ENCODE measurements at places on chromosomes 16 and 17.
A peak's percentile ranks its signal among the peaks of the same experiment; 100 is the strongest.

- no peak for DNase-seq
Measured at GRCh38 chr16:75111961-75112733, 4.4 kb downstream of the LDHD start.

DNA sequence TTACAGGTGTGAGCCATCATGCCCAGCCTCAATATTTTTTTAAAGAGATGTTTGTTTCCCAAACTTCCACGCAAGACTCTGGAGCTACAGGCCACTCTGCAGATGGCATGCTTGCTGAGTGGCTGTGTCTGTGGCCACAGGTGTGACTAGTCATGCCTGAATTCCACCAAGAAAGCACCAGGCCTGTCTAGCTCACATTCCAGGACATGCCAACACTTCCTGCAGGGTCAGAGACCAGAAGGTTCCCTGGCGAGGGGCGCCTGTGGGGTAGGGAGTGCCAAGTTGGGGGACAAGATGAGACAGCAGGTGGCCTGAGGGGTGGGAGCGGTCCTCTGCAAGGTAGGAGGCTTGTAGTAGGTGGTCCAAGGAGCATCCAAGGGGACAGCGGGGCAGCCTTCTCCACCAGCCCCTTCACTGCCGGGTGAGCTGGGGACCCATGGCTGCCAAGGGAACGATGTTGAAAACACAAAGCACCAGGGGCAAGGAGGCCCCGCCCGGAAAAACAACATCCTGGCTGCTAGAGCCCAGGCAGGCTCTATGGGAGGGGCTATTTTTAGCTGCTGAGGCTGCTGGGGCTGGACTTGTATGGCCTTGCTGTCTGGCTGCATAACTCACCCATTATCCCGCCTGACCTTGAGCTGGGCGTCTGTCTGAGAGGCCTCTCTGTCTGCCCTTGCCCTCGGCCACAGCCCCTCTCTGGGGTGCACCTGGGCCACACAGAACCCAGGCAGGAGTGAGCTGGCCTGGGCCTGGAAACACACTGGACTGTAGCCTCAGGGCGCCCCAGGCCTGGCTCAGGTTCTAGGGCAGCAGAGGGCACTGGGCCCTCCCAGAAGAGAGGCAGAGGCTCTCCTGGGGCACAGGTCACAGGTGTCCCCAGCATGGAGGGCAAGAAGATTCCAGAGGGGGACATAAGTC lies 5.7 kb downstream of the TRIM47 start:
- peak; percentile 75 for DNase-seq

DNA sequence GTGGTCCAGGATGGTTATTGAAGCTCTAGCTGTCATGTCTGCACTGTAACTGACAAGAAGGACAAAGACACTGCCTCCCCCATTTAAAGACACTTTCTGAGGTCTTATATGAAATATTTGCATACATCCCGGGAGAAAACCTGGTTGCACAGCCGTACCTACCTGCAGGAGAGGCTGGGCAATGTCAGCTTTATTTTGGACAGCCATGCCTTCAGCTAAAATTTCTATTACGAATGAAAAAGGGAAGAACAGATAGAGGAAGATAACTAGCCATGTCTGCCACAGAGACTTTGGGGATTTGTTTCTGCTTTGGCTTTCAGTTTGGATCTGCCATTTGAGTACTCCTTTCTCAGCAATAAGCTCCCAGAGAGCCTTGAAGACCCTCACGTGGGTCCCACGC lies 19.0 kb downstream of the SLC7A6 start:
- DNase-seq: no peak

DNA sequence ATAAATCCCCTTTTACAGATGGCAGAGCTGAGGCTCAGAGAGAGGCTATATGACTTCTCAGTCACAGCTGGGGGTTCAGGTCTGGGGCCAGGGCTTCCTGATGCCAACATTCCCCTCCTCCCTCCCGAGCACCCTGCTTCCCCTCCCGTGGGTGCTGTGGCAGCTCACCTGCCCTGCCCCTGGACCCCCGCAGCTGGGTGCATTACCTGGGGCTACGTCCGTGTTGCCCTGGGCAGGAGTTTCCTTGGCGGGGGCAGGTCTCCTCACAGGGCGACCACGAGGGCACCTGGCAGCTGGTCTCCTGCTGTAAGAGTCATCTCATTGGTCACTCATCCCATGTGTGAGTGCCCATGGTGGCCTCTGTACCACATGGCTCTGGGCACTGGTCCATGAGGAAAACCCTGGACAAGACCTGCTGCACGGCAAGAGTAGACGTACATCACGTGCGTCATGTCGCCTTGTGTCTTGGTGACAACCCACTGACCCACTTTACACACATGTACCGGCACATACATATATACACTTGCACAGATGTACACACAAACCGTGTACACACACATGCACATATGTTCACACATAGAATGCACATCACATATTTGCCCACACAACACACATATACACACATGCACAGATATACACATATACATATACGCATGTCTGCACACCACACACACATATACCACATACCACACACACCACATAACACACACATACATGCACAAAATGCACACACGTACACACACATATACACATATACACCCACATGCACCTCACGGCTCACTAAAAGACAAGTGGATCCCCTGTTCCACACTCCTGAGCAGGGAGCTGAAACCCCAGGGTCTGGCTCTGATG lies 134.0 kb downstream of the FOXL1 start:
- DNase-seq: no peak

DNA sequence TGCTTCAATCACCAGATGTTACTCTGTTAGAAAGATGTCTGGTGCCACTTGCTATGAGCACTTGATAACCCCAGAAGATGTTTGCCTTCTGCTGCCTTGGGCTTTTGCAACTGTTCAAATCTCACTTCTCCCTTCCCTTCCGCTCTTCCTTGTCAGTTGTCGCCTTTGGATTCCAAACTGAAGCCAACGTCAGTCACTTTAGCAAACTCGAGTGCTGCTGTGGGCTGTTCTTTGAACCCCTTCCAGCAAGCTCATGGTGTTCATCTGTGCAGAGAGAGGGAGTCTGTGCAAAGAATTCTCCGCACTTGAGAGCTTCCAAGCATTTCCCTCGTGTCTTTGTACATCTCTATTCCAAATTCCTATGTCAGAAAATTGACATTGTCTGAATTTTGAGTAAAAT lies 879.4 kb downstream of the CDH11 start:
- DNase-seq: no peak

DNA sequence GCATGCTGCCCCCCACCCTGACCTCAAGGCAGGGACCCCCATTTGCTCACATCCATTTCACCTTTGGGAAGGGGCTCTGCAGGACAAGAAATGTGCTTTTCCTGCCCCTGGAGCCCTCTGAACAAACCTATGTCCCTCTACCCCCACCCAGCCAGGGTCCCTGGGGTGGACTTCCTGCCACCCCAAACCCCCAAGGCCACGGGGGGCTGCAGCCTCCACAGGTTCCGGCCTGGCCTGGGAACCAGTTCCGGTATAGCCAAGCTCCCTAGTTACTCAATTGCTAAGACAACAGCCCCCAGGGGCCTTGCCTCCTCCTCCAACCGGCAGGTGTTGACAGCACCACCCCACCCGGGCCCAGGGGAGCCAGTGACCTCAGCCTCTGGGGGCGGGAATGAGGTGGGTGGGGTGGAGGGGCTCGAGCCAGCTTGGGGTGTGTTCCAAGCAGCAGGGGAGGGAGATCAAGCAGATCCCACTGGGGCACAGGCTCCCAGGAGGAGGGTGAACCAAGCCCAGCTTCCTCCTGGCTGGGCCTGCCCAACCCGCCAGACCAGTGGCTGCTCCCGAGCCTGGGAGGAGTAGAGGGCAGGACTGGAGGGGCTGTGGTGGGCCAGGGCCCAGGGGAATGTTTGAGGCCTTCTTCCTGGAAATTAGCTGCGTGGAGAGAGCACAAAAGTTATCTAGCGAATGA lies 6.6 kb downstream of the PNMT start:
- no peak for DNase-seq

DNA sequence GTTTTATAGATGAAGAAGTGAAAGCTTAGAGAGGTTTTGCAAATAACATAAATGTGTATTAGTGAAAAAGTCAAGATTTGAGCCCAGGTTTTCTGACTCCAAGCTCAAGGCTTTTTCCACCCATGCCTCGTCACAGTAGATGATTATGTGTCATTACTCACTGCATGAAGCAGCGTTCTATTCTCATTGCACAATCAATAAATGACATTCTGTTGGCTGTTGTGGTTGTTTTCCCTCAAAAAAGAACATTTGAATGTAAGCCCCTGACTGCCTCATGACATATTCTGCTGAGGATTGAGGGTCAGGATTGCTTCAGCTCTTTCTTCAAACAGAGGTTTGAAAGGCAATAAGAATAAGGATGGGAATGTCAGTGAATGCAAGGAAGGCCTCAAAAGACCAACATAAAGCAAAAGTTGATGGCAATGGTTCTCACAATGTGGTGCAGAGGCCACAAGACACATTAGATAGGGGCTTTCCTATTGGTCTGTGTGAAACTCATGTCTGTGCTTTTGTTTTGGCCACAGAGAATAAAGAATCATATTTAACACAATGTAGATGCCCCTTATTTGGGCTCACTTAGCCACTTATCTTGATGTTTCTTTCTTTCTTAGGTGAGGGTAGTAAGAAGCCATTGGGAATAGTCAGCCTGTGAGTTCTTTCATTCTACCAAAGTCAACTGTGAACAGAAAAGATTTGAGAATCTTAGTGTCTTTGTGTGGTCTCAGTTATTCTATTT lies 5.4 kb upstream of the MMD start:
- no peak for DNase-seq

- DNase-seq: no peak
Measured at GRCh38 chr17:45791935-45792334, 7.8 kb downstream of the CRHR1 start.

DNA sequence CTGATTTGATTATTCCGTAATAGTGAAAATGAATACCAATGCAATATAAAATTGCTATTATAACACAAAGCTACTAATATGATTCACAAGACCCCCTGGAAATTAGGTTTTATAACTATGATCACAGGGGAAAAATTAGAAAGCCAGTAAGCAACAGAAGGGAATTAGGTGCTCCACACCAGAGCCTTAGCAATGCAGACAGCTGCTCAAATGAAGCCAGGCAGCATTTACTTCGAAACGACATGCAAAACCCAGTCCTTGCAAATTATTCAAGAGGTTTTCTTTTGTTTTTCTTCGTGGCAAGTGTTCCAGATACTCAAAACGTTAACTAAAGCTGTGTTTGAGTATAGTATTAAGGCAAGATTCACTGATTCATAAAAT lies 47.9 kb downstream of the TOX3 start:
- DNase-seq: no peak

DNA sequence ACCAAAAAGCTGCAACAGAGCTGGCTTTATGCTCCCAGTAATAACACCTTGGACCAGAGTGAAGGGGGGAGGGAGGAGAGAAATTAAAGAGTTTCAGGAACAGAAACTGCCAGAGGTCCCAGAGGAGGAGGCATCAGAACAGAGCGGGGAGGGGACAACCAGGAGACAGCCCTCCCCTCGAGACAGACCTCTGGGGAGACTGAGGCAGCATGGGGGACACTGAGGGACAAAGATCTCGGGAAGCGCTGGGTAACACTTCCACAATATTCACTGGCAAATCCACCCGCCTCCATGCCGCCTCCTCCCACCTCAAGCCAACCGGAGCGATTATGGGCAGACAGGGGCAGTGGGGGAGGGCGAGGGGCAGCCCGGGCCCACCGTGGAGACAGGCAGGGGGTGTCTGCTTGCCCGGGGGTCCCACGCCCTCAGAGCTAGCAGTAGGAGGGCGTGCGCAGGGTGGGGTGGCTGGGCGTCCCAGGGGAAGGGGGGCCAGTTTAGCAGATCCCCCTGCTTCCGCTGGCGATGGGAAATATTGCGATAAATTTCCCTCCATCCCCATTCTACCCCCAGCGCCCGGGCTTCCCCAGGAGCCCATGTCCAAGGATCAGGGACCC lies 1.2 kb downstream of the PCGF2 start:
- DNase-seq: no peak

DNA sequence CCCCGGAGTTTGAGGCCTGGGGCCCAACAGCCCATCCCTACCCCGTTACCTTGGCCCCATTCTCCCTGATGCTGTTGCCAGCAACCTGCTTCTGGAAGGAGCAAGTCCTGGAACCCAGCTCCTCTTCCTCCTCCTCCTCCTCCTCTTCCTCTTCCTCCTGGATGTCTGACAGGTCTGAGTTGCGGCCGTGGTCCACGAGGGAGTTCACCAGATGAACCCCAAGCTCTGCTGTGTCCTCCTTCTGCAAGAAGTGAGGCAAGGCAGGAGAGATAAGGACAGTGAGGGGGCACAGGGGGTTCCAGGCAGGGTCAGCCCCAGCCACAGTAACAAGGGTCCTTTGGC lies 18.7 kb downstream of the TSPOAP1 start:
- DNase-seq: no peak

DNA sequence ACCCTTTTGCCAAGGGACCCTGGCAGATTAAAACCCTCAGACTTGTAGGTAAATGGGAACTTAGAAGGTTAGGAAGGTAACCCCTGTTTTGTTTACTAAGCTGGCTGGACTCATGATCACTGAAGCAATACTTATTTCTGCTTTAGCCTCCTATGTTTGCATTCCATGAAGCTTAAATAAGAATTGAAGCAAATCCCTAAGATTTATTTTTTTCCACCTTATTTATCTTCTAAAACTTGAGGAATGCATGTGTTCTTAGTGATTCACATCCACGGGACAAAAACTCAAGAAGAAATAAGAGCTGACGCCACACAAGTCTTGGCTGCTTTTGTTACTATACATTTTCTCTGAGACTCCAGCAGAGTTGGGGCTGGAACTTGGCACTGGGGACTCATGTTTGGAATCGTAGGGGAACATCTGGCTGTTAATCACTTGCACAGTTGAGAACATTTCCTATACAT lies 35.5 kb downstream of the CLUAP1 start:
- DNase-seq: no peak

DNA sequence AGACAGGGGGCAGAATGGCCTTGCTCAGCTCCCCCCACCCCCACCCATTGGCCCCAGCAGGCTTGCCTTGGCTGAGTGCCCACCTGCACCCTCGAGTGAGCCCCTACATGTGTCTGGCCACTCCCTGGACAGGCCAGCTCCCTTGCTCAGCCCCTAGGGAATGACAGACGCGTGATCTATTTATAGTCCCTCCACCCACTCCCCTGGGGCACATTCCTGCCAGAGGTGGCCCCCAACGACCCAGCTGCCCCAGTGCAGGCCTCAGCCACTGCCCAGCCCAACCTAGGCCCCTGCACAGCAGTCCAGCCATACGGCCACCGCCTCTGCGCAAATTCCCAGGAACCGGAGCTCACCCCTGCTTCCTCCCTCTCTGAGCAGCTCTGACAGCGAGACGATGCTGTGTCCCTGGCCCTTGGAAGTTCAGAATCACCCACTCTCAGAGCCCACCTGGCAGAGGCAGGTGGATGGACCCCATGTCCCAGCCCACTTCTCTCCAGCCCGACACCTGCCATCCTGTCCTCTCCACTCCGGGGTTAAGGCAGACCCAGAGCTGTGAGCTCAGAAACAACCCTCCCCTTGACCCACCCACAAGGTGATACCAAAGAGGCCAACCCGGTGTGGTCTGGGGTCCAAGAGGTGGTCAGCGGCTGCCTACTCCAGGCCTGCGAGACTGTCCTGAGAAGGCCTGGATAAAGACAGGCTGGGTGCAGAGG lies 11.5 kb upstream of the P2RX1 start:
- no peak for DNase-seq

GRCh38 chr17:37789771-37790541 lies 45.1 kb upstream of the HNF1B start:
- DNase-seq: no peak

- DNase-seq: no peak
Measured at GRCh38 chr16:87331241-87331801, 14.1 kb upstream of the C16orf95 start.

GRCh38 chr17:45997624-45998023 lies 1.4 kb upstream of the STH start:
- no peak for DNase-seq

GRCh38 chr16:10122546-10122945 lies 59.7 kb downstream of the GRIN2A start:
- DNase-seq: peak; percentile 12

- DNase-seq: no peak
Measured at GRCh38 chr17:45645330-45645729, 138.8 kb upstream of the CRHR1 start.

Data from HuH-7 (cell line).